ENCODE measurements at places on chromosomes 1 and 21.

GRCh38 chr1:151714820-151715725 is 1.5 kb downstream of the CELF3 start:
- DNase-seq = no peak

- no peak for DNase-seq
Measured at GRCh38 chr1:2003541-2004131, at the start of gene CFAP74. TSS of gene CFAP74 (minus strand) at chr1:2003786. CDS start at chr1:1990956, 12,830 bp downstream.

DNA sequence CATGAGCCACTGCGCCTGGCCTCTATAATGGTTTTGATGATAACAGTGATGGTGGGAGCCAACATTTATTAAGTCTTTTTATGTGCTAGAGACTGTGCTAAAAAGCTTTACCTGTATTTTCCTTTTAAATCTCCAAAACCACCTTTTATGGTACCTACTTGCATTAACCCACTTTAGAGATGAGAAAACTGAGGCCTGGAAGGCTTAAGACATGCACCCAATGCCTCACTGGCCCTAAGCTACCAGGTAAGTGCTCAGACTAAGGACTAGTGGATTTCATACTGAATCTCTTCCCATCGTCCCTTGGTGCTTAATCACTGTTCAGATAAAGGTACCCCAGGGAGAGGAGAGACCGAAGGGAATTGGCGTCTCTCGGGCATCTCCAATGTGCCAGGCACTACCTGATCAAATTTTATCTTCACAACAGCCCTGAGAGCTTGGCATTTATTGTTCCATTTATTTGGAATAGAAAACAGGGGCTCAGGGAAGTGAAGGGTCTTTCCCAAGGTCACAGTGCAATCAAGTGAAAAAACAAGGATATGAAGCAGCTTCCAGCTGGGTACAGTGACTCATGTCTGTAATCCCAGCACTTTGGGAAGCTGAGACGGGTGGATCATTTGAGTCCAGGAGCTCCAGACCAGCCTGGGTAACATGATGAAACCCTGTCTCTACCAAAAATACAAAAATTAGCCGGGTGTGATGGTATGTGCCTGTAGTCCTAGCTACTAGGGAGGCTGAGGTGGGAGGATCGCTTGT is 84.2 kb downstream of the LACTBL1 start:
- DNase-seq = no peak

DNA sequence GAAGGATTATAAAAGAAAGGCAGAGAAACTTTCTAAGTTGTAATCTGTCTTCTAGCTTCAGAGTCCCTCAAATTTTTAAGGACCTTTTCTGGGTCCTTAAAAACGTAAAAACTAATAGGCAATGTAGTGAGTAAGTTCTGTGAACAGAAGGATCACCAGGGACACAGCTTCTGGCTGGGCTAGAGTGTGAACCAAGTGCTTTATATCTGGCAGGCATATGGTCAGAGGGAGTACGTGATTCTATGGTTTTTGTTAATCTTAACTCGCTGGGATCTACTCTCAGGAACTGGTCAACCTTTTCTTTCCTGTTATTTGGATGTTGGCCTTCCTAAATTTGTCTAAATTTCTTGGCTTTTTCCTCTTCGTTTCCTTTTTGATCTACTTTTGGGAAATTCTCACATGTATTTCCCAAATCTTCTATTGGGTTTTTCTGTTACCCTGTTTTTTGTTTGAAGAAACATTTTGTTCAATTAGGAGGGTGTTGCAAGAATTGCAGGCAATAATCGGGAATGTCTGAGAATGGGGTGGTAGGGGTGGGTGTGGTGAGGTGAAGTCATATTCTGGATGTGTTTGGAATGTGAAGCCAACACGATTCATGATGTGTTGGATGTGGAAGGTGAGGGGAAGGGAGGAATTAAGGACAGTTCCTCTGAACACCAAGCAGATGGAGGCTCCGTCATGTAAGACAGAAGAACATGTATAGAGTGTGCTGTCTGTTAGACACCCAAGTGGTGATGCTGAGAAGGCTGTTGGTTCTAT is 193.2 kb downstream of the FMN2 start:
- DNase-seq = no peak

DNA sequence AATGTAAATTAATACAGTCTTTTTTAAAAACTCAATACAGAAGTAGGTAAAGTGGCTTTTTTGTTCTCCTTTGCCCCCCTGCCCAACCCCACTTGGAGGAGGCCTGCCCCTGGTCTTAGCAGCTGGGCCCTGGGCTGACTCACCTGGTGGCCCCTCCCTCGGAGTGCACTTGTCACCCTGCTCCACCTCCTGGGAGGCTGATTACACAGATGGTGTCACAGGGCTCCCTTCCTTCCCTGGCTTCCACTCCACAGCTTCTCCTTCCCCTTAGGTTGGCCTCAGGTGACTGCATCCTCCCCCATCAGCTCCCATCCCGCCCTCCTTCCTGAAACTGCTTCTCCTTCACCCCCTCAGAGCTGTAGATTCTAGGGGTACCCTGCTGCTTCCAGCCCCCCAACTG is 11.7 kb upstream of the CAPN9 start:
- no peak for DNase-seq

All from stimulated activated CD4-positive, alpha-beta T cell treated with anti-CD3 and anti-CD28 coated beads, Interleukin-15, amount 100 ng/mL, for 1 hour (primary cell).